ENCODE measurements at places on chromosomes 12 and 14.

GRCh38 chr14:99035712-99036610 lies 236.0 kb downstream of the BCL11B start:
- DNase-seq, result no peak

GRCh38 chr12:33205981-33206380 lies 233.6 kb downstream of the SYT10 start:
- no peak for DNase-seq

- peak; percentile 48 for DNase-seq
These were observed 73.8 kb downstream of the KIAA0586 start for GRCh38 chr14:58501214-58501816.

GRCh38 chr12:129848876-129849275 lies 54.9 kb downstream of the TMEM132D start:
- no peak for DNase-seq

- no peak for DNase-seq
These were observed 15.3 kb downstream of the FOXN3 start for GRCh38 chr14:89401761-89402160.

DNA sequence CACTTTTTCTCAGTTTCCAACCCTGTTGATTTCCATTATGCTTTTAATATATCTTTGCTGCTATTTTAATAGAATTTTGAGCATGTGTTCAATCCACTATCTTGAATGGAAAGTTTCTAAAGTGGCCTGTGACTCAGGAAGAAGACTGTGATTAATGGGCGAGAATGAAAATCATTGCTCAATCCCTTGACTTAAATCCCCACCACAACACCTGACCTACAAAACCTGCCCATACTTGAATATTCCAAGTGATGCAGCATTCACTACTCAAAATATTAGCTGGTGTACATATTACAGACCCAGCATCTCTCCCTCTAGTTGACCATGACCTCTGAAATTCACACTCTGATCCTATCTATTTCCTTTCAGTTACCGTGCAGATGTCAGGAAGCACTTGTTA lies 1.3 kb upstream of the OAS3 start:
- no peak for DNase-seq

DNA sequence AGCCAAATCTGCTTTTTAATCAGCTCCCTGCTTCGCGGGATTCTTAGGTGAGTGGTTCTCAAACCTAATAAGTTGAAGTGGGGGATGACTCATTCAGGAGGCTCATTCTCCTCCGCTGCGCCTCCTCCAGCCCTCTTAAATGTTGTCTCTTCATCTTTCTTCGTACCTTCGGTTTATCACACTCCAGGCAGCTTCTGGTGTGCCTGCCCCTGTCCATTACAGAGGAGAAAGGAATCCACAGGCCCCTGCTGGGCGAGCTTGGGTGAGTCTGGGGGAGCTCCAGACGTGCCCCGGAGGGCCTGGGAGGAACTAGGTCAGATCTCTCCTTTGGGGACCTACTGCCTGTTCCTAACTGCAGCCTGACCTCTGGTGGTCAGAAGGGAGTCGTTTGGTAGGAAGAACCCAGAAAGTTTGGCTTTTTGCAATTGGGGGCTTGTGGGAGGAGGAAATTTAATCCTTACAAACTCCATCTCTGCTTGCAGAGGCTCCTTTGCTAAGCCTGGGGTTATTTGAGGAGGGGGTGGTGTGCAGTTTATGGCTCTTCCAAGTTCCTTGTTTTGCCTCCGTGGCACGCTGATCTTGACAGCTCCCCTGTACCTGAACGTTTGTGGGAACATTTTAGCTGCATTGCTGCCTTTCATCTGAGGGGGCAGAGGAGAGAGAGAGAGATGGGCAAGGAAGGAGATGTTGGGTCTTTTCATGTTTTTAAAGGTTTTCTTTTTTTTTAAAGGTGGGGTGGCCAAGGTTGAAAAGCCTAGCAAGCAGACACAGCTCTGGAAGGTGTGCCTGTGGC lies 84.1 kb upstream of the GNG2 start:
- peak; percentile 13 for DNase-seq

- DNase-seq, result no peak
These were observed 33.7 kb upstream of the ACSS3 start for GRCh38 chr12:81043979-81044740.

DNA sequence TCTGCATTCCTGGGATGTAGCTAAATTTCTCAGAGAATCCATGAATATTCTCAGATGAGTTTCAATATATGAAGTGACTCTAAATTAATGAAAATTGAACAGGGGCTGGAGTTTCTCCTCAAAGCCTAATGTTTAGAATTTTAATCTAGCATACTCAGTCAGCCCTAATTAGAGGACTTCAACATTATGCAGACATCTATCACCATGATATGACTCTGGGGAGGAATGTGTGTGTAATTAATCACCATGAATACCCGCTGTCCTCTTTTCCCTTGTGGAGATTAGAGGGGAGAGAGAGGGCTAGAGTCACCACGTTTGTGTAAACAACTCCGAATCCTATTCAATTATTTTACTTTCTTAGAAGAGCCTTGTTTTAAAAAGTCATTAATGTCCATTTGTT lies 698.6 kb upstream of the MDGA2 start:
- no peak for DNase-seq

DNA sequence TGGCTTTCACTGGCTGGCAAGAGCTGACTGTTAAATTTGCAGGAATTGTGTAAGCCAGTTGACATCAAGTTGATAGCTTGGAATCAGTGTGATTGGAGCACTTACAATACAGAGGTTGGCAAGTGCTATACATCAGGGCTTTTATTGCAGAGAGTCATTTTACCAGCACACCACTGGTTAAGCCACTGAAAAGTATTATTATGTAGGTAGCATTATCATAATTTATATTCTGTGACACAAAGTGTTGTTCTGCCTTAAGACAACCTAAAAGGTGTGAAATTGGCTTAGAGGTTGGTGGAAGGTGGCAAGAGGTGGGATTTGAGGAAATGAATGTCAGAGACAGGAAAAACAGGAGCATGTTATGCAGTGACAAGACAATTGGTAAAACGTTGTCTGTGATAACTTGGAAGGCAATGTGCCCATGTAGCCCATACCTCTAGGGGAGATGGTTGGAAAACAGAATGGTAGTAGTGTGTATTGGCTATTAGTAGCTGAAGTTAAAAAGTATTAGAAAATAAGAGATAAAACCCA lies 172.9 kb upstream of the PRICKLE1 start:
- no peak for DNase-seq

GRCh38 chr14:20680363-20680762 lies 4.0 kb upstream of the RNASE4 start:
- no peak for DNase-seq

- DNase-seq, result peak; percentile 43
These were observed 35.1 kb downstream of the PPP2R5E start for GRCh38 chr14:63508033-63508432.

DNA sequence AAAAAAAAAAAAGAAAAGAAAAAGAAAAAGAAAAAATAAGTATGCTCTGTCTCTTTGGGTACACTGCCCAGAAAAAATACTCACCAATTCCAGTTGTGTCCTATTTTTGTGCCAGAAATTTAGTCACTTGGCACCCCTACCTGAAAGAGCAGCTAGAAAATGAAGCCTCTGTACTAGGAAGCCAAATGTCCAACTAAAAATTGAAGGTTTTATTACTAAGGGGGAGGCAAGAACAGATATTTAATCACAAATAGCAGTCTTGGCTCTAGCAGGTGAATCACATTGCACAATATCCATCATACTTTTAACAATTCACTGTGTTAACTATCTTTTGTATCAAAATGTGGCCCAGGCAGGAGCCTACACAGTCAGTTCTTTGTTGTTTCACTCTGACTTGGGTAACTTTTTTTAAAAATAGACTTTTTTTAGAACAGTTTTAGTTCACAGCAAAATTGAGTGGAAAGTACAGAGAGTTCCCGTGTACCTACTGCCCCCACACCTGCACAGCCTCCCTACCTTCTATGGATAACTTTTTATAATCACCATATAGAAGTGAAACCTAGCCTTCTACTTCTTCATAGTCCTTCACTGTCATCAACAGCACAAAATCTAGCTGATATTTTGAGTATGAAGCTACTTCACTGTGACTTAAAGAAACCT lies 87.1 kb upstream of the ATF7IP start:
- no peak for DNase-seq

DNA sequence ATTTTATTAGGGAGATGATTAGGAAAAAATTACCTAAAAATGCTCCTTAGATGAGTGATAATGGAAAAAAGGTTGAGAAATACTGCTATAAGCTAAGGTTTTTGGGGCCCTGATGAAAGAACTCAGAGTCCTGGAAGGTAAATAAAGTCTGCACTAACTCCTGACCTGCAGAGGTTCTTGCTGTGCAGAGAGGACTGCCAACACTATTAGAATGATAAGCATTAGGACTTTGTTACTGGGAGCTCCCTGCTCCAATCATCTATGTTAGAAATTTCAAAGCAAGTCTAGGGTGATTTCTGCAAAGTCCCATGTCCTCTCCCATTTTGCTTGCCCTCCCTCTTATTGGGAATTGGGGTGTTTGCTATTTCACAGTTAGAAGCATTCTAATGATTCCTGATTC lies 112.2 kb downstream of the SMOC1 start:
- DNase-seq, result no peak

- no peak for DNase-seq
These were observed 41.4 kb downstream of the ZC3H14 start for GRCh38 chr14:88604212-88604611.

DNA sequence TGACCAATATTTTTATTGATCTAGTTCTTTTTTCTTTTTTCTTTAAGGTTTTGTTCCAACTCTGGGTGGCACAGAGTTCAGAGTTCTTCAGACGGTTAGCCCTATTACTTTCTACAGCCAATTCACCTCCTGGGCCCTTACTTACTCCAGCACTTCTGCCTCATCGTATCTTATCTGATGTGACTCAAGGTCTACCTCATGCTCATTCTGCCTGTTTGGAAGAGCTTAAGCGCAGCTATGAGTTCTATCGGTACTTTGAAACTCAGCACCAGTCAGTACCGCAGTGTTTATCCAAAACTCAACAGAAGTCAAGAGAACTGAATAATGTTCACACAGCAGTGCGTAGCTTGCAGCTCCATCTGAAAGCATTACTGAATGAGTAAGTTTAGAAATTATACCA lies 64.7 kb downstream of the VEZT start:
- no peak for DNase-seq

- DNase-seq, result no peak
These were observed 229.7 kb downstream of the TTC6 start for GRCh38 chr14:37824939-37825712.

- no peak for DNase-seq
These were observed 77.4 kb downstream of the FBXL14 start for GRCh38 chr12:1517007-1517406.

- DNase-seq, result no peak
These were observed 457.9 kb upstream of the FOXG1 start for GRCh38 chr14:28308734-28309133.

DNA sequence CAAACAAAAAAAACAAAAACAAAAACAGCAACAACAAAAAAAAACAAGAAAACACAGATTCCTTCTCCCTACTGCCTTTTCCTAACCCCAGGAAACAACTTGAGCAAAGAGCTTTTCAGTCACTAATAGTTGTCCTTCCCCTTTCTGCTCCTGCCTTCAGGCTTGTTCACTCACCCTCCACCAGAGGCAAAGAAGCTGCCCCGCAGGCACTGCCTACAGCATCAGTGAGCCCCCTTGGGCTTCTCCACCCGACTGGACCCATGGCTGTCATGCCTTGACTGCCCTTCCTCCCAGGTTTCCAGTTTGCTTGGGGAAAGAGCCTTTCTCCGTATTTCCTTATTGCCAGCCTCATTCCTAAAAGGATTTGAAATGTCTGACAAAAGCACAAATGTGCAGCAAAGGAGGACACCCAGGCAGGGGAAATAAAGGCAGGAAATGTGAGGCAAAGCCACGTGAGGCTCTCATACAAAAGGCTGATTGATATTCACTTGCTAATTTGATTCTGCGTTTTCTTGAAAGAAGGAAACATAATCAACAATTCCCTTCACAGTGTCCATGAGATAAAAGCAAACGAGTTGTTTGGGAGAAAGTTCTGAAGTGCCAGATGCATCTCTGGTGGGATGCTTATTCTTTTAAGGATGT lies 85.7 kb downstream of the GPATCH2L start:
- DNase-seq, result no peak

- DNase-seq, result no peak
These were observed 292.9 kb downstream of the BMP4 start for GRCh38 chr14:53663709-53664108.

DNA sequence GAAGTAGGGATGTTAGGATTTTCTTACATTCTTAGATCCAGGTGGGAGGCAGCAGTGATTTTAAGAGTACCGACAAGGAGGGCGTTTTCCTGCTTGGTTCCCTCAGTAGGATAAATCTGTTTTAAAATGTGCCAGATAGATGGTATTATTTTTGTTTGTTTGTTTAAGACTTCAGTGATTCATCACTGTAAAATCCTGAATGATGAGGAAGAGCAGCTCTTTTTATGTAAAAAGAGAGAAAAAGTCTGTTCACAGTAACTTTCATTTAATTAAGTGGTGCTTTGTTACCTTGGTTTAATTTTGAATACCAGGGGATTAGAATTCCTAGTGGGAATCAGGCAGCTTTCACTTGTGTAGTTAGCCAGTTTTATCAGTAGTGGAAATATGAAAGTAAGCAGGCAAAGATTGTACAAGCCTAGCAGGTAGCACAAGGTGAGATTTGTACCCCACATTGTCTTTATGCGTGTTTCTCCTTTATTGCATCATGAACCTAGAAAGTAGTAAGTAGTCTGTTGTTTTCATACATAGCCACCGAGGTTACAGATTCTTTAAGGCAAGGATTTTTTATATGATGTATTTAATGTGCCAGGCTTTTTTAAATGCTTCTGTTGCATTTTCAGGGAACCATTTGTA lies 349.6 kb downstream of the CCDC91 start:
- DNase-seq, result no peak

- no peak for DNase-seq
These were observed 99.5 kb upstream of the TMCC3 start for GRCh38 chr12:94749890-94750289.

DNA sequence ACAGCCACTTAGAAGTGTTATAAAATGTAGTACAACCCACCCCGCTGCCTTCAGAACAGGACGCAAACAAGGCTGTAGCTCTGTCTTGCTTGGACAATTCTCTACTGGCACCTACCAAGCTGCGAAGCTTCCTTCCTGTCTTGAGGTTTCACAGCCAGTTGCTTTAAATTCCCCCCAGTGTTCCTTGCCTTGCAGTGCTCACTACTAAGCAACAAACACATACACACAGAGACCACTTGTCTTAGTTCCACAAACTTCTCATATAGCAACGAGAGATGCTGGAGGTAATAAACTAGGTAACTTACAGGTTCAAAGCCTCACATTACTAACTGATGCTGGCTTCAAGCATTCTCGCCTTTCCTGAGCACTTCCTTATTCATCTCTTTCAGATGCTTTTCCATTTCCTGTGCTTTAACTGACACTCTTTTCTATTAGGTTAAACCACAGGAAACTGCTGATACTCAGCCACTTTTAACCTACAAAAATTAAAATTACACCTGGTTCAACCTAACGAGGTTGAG lies 91.5 kb upstream of the PTGDR start:
- peak; percentile 60 for DNase-seq

GRCh38 chr12:105064564-105065178 lies 19.6 kb downstream of the ALDH1L2 start:
- DNase-seq, result no peak

DNA sequence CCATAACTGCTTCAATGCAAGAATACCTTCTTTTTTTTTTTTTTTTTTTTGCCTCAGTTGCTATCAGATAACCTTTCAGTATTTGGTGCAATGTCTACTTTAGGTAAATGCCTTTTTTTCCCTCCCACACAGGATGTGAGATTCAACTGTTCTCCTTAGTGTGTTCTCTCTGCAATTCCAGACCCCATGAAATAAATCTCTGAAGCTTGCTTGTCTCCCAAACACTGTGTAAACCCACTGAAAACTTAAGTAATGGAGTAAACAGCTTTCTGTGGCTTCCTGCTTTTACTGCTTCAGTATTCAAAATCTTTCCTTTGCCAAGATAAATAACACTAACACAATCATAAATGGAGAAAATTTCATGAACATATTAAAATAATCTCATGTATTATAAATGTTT lies 55.8 kb upstream of the CLEC14A start:
- no peak for DNase-seq

All from CD4-positive, alpha-beta T cell treated with Interleukin-15 for 4 hours (primary cell).